Urothelium cell line (cell line): ENCODE measurements at places on chromosomes 2 and 18.
A peak's percentile ranks its signal among the peaks of the same experiment; 100 is the strongest.

DNA sequence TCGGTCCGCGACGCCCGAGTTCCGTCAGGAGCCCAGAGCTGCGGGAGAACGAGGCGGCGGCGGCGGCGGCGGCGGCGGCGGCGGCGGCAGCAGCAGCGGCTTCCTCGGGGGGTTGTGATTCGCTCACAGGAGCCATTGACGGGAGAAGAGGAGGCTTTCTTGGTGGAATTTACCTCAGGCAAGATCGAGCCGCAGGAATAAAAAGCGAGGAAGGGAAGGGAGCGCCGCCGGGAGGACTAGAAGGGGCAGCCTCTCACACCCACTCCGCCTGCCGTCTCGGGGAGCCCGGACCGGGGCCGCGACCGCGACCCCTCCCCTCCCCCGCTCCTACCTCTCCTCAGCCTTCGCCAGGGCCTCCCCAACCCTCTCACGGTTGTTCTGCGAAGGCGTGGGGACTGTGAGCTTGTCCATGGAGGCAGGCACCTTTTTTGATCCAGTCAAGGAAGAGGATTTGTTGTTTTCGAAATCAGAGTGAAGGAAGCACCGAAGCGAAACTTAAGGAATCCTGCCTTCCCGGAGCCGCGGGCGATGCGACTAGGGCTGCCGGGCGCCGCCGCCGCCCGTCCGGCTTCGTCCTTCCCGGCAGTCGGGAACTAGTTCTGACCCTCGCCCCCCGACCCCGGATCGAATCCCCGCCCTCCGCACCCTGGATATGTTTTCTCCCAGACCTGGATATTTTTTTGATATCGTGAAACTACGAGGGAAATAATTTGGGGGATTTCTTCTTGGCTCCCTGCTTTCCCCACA is 506 bp downstream of the BMPR2 start:
- DNase-seq: peak; percentile 33

DNA sequence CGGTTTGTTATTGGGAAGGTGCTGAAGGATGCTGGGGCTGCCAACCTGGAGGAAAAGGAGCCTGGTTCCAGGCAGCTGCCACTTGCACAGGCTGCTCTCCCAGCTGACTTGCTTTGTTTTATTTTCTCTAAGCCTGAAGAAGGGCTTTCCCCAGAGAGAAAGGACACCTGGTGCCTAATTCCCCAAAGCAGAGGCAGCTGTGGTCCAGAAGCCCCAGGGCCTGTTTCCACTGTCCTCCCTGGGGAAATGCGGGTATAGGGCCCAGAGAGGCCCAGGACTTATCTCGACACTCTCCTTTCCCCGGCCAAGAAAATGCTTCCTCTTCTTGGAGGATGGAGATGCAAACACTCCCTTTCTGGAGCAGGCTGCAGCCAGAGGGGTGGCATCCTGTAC is 30.1 kb downstream of the INO80C start:
- no peak for DNase-seq

GRCh38 chr2:209840434-209840833 is 68.8 kb downstream of the UNC80 start:
- no peak for DNase-seq

DNA sequence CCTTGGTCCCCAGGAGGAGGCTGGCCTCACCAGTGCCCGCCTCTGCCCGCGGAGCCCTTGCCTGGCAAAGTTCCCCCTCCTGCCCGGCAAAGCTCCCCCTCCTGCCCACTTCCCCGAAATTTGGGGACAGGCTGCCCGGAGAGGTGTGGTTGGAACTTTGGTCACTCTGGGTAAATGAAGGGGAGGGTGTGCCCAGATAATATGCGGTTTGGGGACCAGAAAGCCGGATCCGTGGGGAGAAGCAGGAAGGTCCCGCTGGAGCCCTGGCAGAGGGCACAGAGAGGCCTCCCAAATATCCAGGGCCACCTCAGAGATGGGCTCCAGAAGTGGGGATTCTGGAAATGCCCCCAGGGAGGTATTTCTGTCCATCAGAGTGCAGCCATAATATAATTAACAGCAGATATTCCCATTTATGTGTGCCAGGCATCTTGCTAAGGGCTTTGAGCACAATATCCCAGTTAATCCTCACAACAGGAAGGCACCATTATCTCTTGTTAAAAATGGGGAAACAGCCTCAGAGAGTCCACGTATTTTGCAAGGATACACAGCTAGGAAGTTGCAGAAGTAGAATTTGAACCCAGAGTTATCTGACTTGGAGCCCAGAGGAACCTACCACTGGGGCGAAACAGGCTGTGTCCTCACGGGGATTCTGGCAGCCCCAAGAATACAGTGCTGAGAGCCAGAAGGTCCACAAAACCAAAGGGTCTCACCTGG is 914 bp downstream of the STEAP3 start:
- DNase-seq: no peak

GRCh38 chr2:20040489-20041172 is 10.8 kb downstream of the LAPTM4A start:
- peak; percentile 34 for DNase-seq

GRCh38 chr2:127807678-127808353 is 3.2 kb downstream of the WDR33 start:
- no peak for DNase-seq

GRCh38 chr18:79321625-79322405 is 73.9 kb upstream of the NFATC1 start:
- no peak for DNase-seq

DNA sequence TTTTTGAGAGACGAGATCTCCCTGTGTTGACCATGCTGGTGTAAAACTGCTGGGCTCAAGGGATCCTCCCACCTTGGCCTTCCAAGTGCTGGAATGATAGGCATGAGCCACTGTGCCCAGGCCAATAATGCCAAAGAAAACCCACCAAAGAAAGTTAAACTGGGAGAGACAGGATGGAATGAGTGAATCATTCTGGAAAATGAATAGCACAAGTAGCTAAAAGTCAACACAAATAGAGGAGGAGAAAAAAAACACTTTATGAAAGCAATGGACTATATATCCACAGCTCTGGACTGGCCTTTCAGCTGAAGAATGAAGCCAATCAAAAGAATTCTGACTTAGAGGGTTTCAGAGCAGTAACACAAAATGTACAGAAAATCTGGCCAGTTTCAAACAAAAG is 23.9 kb downstream of the IAH1 start:
- DNase-seq: no peak

DNA sequence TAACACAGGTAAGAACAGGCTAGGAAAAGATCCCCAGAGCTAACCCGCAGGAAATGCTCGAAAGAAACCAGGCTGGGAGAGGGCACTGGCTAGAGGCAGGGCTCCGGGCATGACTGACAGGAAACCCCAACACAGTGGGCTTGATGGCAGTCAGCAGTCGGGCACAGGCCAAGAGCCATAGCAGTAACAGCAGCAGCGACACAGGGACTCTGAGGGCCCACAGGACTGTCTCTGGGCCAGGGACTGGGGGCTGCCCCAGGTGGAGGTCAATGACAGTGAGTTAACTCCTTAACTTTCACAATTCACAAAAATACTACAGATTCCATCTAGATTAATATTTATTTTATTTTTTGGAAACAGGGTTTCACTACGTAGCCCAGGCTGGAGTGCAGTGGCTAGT is 37.3 kb upstream of the ASPRV1 start:
- DNase-seq: no peak

GRCh38 chr2:100801402-100801801 is 18.5 kb upstream of the NPAS2 start:
- no peak for DNase-seq

DNA sequence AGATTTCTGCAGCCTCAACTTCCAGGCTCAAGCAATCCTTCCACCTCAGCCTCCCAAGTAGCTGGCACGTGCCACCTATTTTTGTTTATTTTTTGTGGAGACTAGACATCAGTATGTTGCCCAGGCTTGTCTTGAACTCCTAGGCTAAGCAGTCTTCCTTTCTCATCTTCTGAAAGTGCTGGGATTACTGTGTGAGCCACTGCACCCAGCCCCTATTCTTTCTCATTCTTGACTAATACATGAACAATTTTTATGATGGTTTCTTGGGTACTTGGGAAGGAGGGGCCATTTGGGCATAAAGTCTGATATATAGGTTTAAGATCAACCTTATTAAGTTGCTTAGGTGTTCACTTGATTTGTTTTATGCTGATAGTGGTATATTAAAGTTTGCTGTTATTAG is 26.2 kb downstream of the EPC2 start:
- peak; percentile 6 for DNase-seq

DNA sequence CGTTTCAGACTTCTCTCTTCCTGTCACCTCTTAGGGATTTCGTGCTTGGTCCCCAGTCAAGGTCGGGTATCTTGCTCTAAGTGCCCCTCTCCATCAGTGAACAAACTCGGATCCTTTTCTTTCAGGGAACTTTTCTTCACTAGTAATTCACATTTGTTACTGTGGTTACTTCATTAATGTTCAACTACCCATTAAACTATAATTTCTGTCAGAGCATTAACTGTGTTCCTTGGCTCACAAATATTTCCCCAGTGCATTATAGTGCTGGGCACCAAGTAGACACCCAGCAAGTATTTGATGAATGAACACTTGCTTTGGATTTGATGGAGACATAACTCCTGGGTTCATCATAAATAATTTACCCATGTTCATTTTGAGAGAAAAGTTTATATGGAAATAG is 209.7 kb upstream of the KCNJ3 start:
- no peak for DNase-seq

DNA sequence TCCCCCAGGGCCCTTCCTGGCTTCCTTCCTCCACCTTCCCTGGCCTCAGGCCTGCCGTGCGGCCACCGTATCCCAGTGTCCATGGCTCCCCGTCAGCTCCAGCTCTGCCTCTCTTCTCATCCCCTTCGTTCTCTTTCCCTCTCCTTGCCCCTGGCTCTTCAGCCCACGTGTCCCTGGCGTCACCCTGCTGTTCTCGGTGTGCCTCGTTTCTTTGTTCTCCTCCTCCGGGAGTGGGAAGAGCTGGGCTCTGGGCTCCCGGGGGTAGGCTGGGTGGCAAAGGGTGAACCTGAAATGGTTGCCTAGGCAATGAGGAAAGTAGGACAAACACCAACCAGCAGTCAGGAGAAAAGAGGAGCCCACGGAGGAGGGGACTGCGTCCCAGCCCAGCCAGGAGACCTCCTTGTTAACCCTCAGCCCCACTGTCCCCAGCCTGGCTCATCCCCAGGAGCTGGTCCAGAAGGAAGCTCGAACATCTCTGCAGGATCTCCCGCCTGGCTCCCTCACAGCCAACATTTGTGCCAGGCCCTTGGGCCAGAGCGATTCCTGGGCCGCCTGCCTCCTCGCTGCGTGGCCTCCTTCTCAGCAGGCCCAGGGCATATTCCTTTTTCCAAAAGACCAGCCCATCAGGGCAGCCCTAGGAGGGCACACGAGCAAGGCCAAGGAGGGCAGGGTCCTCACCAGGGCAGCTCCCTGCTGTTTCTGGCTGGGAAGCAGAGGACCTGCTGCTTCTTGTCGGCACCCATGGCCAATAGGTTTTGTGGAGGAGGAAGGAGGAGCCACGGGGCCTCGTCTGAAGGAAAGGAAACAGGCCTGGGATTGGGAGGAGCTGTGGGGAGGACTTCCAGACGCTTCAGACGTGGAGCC is 30.9 kb upstream of the DNMT3A start:
- no peak for DNase-seq

DNA sequence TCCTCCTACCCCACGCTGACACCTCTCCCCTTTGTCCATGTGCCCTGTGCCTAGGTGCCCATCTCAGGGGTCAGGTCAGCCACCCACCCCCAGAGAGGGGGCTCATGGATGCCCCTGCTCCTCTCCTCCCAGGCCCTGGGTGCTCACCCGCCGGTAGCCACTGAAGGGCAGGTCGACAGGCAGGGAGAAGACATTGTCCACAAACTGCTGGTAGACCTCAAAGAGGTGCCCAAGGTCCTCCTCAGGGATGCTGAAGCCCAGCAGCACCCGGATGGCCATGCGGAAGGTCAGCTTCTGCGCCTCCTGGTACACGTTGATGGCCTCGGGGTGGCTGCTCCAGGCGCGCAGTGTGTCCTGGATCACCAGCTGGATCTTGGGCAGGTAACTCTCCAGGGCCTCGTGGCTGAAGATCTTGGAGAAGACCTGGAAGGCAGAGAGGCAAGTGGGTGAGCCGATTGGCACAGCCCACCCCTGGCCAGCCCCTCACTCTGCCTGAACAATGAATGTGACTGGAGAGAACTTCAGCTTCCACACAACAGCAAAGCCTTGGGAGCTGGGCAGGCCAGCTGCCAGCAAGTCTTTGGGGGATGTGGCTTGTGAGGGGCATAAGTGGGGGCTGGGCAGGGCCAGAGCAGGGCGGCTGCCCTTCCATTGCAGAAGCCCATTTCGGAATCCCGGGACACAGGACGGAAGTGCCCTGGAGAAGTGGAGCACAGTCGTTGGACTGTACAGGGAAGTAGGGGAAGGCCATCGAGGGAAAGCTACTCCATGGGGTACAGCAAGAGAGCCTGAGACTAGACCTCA is 12.5 kb downstream of the CYP26B1 start:
- no peak for DNase-seq
